Stimulated activated CD8-positive, alpha-beta memory T cell treated with anti-CD3 and anti-CD28 coated beads, Interleukin-4, amount 100 ng/mL, for 4 hours (primary cell): ENCODE measurements at places on chromosomes 16 and 17.

- no peak for DNase-seq
Measured at GRCh38 chr17:39872751-39873150, 4.7 kb downstream of the ZPBP2 start.

DNA sequence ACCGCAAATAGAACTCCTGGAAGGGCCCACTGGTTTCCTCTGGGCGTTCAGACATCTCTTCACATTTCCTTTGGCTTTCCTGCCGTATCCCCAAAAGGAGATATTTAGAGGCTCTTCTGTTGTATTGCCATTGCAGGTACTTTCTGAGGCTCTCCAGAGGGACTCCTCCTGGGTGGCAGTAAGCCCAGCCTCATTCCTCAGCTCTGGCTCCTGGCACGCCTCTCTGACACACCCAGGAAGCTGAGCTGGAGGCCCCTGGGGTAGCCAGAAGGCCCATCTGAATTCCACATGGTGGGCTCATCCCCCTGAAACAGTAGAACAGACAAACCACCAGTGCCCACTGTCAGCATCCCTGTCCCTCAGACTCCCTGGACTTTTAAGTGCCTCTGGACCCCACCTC lies 206.7 kb downstream of the PARN start:
- DNase-seq = no peak

DNA sequence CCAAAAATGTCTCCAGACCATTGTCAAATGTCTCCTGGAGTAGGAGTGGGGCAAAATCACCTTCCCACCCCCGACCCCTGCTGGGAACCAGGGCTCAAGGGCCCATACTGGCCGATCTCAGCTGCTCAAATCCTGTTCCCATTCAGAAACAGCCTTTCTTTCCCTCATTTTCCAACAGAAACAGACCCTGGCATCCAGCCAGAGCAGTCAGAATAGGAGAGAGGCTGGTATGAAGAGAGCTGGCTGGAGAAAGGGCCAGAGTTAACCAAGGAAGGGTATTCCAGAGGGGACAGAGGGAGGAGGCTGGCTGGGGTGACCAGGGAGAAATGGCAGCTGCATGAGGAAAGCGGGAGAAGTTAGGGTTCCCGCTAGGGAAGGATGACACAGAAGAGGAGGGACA lies 199.1 kb downstream of the XYLT1 start:
- no peak for DNase-seq

GRCh38 chr17:21357281-21357680 lies 18.9 kb upstream of the KCNJ12 start:
- no peak for DNase-seq

GRCh38 chr17:30534298-30534697 lies 57.1 kb downstream of the GOSR1 start:
- DNase-seq = no peak

- no peak for DNase-seq
Measured at GRCh38 chr16:89924297-89924924, 1.3 kb downstream of the TUBB3 start.

- DNase-seq = no peak
Measured at GRCh38 chr17:82217120-82217529, 4.5 kb upstream of the CCDC57 start.

DNA sequence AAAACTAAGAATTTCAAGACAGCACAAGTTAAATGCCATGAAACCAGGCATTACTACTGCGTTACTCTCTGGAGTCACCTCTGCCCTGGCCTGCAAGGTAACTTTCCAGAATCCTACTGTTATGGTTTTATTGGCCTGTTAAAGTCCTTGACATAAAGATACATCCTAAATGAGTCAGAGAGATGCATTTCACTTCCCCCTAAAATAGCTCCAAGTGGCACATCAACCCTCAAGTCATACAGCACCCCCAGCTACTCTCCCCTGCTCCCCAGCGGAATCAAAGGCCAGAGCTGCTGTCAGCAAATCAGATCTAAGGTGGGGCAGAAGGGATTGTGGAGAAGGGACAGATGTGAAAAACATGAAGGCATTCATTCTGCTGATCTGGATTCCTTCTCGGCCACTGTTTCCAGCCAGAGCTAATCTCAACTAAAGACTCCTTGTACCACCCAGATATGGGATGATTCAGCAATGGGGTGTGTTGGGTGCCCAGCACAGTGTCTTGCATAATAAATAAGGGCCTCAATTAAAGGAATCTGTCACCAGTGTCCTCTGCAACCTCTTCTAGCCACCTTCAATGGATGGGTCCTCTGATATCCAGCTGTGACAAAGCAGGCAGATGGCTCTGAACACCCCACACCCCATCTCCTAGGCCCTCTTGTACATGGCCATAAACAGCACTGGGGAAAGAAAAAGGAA lies 8.5 kb upstream of the CCL1 start:
- DNase-seq = no peak

GRCh38 chr17:26792486-26792885 lies 501.4 kb upstream of the WSB1 start:
- no peak for DNase-seq

DNA sequence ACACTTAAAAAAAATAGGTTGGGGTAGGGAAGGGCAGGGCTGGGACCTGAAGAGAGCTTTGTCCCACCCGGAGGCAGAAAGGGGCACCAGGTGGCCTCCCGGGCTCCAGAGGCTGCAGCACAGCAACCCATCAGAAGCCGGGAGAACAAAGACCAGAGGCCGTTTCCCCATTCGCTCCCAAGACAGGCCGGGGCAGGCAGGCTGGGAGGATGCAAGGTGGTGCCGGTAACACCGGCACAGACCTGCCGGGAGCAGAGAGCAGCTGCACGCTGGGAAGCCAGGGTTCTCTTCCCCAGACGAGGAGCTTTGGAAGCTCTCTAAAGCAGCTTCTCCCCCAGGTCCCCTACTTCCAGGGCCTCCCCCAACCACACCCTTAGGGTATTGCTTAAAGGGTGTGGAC lies 5.6 kb downstream of the PPL start:
- DNase-seq = no peak

DNA sequence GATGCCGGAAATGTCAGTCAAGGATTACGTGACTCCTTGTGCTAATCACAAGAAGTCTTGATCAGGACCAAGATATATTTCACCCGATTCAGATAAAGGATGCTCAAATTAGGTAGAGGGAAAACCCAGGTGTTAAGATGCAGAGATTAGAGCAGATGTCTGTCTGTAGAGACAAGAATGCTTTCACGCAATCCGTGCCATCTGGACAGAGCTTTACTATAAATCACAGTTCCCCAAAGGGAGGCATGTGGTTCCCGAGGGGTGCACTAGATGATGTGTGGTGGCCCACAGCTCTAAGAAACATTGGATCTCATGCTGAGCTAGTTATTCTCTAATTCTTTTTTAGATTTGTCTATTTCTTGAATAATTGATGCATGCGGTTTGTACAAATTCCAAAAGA lies 9.8 kb upstream of the MAP3K14 start:
- no peak for DNase-seq

DNA sequence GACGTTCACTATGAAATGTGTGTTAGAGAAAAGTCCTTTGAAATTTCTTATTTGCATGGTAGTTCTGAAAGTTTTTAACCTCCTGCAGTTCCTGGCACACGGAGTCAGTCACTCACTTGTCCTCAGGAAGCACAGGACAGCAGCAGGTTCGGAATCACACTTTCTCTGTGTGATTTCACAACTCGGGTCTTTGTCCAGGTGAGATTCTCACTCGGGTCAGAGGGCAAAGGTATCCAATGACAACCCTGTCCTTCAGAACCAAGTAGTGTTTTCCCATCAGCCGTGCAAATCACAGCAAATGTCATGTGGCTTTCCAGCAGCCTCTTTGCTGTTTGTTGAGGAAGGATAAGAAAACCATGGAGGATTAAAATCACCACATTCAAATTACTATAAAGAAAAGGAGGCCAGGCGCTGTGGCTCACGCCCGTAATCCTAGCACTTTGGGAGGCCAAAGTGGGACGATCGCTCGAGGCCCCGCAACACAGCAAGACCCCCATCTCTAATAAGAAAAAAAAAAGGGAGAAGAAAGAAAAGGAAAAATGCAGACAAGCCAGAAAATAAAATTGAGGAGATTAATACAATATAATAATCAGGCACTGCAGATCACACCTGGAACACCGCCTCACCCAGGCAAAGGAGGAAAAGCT lies 22.0 kb downstream of the ADCY9 start:
- DNase-seq = no peak

- no peak for DNase-seq
Measured at GRCh38 chr16:89741342-89742014, 20.1 kb downstream of the ZNF276 start.

- DNase-seq = no peak
Measured at GRCh38 chr17:78852709-78853121, 12.1 kb upstream of the USP36 start.

- DNase-seq = no peak
Measured at GRCh38 chr16:4053301-4053845, 62.9 kb downstream of the ADCY9 start.

- peak; percentile 5 for DNase-seq
Measured at GRCh38 chr16:46673320-46674013, 15.5 kb downstream of the VPS35 start.

DNA sequence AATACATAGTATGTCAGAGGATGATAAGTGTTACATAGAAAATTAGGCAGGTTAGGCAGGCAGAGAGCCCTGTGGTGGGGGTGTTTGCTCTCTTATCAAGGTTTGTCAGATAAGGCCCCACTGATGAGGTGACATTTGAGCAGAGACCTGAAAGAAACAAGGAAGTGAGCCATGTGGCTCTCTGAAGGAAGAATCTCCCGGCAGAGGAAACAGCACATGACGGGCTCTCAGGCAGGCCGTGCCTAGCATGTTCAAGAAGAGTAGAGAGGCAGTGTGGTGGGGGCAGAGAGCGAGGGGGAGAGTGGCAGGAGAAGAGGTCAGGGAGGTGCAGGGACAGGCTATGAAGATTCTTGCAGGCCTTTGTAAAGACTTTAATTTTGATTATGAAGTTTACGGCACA lies 82.0 kb upstream of the ASIC2 start:
- DNase-seq = no peak

- no peak for DNase-seq
Measured at GRCh38 chr17:82963104-82963950, 116.1 kb upstream of the METRNL start.

DNA sequence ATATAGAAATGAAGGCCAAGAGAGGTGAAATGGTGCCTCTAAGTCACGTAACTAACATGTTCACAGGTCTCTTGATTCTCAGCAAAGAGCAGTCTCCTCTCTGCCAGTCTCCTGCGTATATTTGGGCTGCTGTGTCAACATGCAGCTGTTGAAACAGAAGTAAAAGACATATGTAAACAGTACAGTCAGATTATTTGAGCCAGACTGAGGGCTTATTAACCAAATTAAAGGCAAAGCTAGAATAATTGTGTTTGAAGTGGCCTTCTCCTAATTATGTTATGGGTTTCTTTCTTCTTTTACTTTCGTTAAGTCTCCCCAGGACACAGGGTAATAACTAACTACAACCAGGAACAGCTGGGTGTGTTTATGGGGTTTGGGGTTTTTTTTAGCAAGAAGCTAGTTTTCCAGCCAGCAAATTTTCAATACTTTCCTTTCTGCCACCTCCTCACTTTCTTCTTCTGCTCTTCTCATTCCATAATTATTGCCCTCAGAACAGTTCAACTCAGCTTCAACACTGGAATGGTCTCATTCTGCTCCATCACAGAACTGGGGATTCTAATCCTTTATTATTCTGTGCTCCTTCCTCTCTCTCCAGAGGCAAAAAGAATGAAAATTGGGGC lies 18.4 kb downstream of the G6PC1 start:
- DNase-seq = no peak

DNA sequence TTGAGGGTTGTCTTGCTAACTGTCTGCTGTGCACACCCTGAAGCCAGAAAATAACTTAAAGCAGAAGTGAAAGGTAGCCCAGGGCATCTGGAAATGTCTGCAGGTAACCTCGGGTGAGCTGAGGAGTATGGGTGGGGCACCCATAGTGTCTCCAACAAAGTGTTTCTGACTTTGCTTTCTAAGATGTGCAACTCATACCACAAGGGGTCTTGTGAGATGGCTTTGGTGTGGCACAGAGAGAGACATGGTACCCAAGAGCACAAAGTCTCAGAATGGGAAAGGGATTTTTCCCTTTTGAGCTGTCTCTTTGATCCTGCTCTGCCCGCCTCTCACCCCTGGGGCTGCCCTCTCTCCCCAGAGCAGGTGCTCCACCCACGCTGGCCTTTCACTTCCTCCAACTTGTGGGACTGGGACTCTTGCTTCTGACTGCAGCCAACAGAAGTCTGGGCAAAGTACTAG lies 6.9 kb downstream of the CHD9 start:
- DNase-seq = no peak

GRCh38 chr16:11506741-11507305 lies 79.9 kb downstream of the LITAF start:
- DNase-seq = no peak

DNA sequence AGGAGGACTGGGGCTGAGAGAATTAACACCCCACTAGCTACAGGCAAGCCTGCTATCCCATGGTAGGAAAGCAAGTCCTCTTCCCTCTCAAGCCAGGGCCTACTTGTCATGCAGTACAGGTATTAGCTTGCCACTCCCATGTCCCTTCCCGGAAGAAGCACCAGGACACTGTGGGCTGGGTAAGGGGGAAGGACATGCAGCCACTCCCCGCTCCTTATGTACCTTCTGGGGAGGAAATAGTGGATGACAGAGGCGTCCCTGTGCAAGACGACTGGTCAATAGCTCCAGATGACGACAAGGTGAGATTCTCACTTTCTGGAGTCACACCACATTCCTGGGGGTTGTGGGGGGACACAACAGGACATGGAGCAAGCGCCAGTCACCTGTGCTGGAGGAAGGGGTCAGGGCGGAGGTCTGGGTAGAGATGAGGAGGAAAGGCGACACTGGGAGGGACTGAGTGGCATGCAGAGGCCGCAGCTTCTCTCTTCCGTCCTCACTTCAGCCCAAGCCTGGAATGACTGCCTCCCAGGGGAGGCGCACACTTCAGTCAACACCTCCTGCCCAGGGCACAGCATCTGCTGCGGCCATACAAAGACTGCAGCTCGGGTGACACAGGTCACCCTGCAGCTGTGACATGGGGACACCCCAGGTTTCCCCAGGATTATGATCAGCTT lies 15.1 kb upstream of the FOXJ1 start:
- no peak for DNase-seq

DNA sequence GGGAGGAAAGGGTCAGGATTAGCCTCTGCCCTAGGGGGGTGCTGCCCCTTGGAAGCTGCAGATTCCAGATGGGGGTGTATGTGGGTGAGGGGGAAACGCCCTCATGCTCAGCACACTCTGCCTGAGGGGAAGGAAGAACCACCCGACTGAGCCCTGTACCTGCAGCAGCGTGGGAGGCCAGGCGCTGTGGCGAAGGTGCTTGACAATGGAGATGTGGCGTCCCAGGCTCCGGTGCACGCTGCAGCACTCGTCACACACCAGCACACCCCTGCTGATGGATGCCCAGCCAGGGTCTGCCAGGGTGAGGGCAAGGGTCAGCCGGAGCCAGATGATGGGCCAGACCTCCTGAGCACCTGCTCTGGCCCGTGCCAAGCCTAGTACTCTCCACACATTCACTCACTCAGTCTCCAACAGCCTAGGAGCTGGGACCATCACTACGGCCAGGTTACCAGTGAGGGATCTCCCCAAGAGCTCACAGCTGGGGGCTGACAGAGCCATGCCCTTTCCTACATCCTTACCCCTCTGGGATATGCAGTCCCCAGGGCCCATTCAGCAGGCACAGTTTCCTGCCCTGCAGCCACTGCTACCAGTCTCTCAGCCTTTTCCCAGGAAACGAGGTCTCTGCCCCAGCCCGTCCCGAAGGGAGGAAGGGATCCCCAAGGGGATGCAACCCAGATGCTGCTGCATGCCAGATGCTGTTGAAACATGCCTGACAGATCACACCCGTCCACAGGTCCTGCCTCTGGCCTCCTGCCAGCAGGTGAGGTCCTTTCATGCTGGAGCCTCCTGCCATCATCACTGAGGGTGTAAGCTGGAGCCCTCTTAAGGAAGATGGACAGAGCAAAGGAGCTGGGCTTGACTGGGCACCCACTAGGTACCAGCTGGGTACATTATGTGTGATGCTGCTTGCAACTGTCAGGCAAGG lies 5.9 kb downstream of the GIT1 start:
- DNase-seq = no peak
